Daoy (cell line): ENCODE measurements at places on chromosomes 2 and 18. TPM values are rescaled to one million over a fixed set of nuclear protein-coding genes. Genes with fewer than 3 reads are reported as not detected.

- no peak for DNase-seq
Observed at GRCh38 chr2:120963997-120964705, 228.5 kb downstream of the GLI2 start.

- no peak for DNase-seq
Observed at GRCh38 chr2:8153258-8153718, 528.6 kb upstream of the ID2 start.

- DNase-seq = no peak
Observed at GRCh38 chr18:647304-647703, 10.1 kb upstream of the TYMS start.

DNA sequence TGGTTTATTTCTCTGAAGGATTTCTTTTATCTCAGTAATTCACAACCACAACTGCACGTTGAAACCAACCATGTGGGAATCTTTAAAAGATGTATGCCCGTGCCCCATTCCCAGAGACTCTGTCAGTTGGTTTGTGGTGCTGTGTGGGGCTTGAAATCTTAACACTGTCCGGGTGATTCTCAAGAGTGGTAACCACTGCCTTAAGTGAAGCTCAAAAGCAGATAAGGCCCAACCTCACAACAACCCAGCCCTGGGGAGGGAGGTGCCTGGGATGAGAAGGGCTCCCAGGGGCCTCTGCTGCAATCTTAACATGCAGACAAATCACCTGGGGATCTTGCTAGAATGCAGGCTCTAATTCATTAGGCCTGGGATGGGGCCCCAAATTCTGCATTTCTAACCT, 13.4 kb downstream of the AOX1 start:
- no peak for DNase-seq

DNA sequence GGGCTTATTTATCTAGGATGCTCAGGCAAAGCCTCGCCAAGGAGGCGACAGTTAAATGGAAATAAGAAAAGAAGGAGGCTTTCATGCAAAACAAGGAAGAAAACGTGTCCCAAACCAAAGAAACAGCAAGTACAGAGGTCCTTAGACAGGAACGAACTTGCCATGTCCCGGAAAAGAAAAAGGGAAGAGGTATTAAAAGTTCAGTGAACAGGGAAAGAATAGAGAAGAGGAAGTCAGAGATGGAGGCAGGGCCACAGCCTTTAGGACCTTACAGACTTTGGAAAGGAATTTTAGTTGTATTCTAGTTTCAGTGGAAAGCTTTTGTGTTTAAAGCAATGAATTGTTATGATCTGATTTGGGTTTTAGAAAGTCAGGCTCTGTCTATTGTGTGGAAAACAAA, 22.1 kb downstream of the IKZF2 start:
- DNase-seq = no peak

DNA sequence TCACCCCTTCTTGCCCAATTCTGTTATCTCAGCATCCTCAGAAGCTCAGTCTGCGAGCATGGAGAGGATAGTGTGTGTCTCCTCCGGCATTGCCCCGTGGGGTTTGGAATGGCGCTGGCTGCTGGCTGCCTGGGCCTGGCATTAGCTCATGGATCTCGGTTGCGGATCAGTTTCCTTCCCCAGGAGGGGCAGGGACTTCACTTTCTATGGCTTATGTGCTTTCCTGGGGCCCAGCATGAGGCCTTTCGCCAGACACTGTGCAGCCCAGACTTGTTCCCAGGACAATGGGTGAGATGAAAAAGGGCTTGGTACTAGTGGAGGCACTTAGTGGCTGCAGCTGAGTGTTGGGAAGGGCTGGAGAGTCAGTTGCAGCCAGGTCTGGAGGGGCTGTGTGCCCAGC, 143.3 kb downstream of the GLI2 start:
- no peak for DNase-seq

TMEM37 gene
- not detected in 2 replicates for total RNA-seq
